ENCODE measurements at places on chromosomes 3 and 15.
A peak's percentile ranks its signal among the peaks of the same experiment; 100 is the strongest.

DNA sequence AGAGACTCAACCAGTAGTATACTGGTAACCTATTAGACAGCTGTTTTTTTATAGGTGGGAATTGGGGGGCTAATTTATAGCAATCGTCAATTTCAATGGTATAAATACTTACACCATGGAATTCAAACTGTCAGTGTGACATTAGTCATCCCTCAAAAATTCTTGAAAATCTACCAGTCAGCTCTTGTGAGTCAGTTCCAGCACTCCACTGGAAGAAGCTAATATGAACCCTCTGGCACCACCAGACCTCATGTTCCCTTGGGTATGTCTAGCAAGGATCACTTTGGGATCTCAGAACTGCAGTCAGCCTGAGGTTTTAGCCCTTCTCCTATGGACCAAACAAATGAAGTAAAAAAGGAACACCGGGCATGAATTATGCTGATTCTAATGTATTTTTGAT is 11.8 kb upstream of the UACA start:
- DNase-seq: no peak

DNA sequence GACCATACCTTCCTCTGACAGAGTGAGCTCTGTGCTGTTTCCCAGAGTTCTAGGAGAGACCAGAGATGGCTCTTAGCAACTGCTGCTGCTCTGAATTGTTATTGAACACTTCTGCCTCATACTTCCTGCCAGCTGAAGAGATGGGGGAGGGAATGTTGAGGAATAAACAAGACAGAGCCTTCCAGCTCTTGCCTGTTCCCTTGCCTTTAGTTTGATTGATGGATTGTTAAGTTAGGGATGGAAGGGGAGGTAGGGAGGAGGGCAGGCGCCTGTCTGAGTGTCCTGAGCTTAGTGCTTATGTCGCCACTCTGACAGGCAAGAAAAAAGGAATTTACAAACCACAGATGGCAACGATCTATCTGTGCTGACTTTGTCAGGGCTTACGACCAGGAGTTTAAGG is 42.8 kb downstream of the ZNF609 start:
- DNase-seq: peak; percentile 9

DNA sequence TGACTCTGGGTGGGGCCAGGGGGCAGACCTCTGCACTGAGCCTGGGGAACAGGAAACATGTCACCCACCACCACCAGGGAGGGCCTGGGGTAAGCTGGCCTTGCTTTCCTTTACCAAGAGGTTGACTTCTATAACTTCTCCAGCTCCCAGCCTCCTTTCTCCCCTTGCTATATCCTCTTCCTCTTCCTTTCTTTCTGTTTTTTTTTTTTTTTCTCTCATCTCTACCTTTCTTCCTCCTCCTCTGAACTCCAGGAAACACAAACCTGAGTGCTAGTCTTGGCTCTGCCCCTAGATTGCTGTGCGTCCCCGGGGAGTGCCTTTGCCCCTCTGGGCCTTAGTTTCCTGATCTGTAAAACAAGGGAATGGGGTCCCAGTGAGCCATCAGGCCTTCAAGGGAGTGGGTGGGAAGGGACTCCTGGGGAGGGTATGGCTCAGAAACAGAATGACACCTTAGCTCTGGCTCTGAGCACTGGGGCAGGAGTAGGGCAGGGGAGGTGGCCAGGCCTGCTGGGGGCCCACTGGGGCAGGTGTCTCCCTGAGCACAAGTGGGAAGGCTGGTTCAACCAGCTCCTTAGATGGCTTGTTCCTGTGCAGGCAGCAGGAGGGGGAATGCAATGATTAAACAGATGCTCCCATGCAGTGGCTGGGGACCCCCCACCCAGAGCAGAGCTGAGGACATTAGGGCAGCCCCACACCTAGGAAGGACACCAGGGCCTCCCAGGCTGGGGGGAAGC is 4.3 kb downstream of the SNX33 start:
- no peak for DNase-seq

- no peak for DNase-seq
These were observed 778.5 kb downstream of the NTRK3 start for GRCh38 chr15:87477737-87478686.

DNA sequence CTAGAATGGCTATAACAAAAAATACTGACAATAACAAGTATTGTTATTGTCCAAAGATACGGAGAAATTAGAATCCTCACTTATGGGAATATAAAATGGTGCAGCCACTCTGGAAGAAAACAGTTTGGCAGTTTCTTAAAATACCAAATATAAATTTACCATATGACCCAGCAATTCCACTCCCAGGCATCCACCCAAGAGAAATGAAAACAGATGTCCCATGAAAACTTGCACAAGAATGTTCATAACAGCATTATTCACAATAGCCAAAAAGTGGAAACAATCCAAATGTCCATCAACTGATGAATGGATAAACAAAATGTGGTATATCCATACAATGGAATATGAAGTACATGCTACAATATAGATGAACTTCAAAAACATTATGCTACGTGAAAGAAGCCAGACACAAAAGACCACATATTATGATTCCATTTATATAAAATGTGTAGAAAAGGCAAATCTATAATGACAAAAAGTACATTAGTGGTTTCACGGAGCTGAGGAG is 9.4 kb downstream of the AAGAB start:
- DNase-seq: no peak

GRCh38 chr3:146513386-146514051 is 30.9 kb downstream of the PLSCR1 start:
- no peak for DNase-seq

- DNase-seq: no peak
These were observed 118.1 kb downstream of the FBLN2 start for GRCh38 chr3:13666781-13667709.

DNA sequence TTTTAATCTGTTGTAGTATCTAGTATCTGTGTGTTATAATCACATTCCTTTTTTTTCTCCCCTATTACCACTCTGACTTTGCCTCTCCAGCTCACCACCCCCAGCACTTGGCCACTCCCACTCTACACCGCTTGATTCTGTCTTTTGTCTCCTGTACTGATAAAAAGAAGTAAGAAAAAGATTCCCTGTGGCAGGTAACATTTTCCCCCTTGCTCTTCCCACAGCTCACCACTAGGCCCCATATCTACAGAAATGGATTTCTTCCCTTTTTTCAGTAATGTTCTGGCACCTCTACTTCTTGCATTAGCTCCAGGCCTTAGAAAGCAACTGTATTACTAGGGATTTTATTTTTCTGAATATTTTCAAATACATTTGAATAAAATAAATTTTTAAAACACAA is 25.6 kb downstream of the KCNH8 start:
- DNase-seq: no peak

GRCh38 chr3:78846718-78847117 is 921.1 kb downstream of the ROBO1 start:
- DNase-seq: no peak

- DNase-seq: no peak
These were observed 911 bp upstream of the AZI2 start for GRCh38 chr3:28349469-28350000.

- peak; percentile 90 for DNase-seq
These were observed 15.9 kb downstream of the RPLP1 start for GRCh38 chr15:69468241-69469121.

GRCh38 chr3:4551794-4552442 is 58.8 kb downstream of the ITPR1 start:
- no peak for DNase-seq

DNA sequence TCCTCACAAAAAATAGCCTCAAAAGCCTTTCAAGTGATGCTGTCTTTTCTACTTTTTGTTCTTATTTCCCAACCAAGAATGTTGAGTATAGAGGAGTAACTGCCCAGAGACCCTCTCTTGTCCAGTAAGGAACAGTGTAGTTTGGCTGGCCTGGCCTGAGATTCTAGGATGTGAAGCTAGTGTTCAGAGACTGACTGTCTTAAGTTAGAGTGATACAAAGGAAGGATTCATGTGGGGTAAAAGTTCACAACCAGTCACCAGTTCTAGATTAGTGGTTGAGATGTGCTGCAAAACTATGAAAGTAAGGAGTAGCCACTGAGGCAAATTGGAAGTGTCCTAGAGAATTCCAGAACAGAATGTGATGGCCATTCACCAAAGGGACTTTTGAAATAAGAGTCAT is 49.1 kb downstream of the RSRC1 start:
- DNase-seq: no peak

DNA sequence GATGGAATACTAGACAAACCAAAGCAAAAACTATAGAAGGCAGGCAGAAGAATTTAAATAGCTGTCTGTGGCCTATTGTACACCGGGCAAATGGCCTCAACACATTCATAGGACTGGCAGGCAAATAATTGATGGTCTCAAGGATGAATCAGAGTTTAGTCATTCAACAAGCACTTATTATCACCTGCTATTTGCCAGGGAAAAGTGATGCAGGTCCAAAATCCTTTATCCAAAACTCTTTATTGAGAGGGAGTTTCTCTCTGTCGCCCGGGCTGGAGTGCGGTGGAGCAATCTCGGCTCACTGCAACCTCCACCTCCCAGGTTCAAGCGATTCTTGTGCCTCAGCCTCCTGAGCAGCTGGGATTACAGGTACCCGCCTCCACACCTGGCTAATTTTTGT is 2.3 kb downstream of the EIF2AK4 start:
- no peak for DNase-seq

GRCh38 chr3:12194209-12194608 is 35.5 kb upstream of the TIMP4 start:
- no peak for DNase-seq

DNA sequence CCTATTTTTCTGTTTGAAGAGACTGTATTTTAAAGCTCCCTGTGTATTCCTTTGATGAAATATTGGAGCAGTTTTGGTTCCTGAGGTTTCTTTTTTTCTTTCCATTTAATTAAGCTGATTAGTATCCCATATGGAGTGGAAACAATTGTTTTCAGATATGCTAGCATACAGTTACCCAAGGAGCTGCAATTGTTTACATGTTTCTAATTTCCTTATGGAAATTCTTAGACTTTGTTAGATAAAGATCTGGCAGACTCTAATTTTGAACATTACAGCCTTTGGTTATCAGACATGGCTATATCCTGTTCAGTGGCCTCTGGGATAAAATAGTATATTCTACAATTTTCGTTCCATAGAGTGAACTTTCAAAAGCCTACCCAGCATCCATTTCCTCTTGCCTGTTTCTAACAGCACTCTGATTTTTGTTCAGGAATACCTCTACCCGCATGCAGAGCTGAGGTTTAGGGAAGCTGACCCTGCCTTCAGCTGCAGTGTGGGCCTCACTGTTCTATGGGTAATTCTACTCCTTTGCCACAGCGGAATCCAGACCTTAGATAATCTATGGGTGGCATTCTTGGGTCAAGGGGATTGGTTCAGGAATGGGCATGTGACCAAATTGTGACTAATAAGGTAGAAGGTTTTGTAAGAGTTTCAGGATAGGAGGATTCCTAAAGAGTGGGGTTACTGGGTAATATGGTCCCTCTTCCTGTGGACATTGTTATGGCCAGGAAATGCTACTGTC is 161.1 kb upstream of the ANKRD28 start:
- DNase-seq: no peak

- DNase-seq: no peak
These were observed 18.7 kb downstream of the STARD9 start for GRCh38 chr15:42594095-42594494.

- no peak for DNase-seq
These were observed 15.3 kb upstream of the ABHD17C start for GRCh38 chr15:80679804-80680175.

- no peak for DNase-seq
These were observed 38.9 kb upstream of the RNU6-1 start for GRCh38 chr15:67878712-67879206.
